ENCODE measurements at places on chromosomes 2 and 18.

- DNase-seq = no peak
Observed at GRCh38 chr2:231765496-231765929, 15.6 kb downstream of the PDE6D start.

GRCh38 chr2:9712263-9712662, 81.5 kb upstream of the YWHAQ start:
- DNase-seq = no peak

DNA sequence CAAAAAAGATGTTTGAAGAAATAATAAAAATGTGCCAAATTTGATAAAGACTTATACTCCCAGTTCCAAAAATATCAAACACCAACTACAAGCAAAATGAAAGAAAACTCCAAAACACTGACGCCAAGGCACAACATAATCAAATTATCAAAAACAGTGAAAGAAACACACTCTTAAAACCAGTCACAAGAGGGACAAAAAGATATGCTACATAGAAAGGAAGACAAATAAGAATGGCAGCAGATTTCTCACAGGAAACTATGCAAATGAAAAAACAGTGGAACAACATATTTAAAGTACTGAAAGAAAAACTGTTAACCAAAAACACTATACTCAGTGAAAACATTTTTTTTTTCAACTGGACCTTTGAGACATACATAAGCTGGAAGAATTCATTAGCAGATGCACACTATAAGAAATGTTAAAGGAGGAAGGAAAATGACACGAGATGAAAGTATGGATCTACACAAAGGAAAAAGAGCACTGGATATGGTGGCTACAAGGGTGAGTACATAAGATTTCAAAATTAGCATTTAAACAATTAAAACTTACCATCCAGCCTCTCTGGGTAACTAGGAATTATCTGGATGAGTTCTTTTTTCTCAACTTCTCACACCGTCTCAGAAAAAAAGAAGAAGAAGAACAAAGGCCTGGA, 94.0 kb upstream of the ACVR1C start:
- DNase-seq = peak; percentile 17

DNA sequence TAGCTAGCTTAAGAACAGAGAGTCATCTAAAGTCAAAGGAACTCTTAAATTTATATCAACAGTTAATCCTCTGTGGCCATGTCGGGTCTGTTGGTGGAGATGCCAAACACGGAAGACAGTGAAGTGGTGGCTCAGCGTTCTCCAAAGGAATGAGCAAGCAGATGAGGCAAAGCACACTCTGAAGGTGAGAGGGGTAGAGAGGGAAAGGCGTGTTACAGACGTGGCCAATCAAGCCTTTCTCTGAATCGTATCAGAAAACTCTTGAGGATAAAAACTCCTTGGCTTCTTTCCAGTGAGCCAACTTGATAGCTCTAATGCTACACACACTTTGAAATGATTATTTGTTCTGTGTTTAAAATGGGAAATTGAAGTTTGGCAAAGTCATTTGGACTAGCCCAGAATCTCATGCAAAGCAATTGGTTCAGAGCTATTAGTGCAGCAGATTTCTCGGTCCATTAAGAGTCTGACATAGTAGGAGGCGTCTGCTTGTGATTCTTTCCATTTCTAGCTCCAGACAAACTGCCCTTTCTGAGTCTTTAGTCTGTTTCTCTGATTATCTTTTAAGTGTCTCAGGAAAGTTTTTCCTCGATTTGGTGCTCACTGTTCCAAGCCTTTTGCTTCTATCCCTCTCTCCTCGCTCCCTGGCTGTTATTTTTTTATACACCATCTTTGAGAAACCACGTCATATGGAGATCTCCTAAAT, 57.5 kb upstream of the CPO start:
- no peak for DNase-seq

- peak; percentile 86 for DNase-seq
Observed at GRCh38 chr2:121363632-121364420, 78.8 kb upstream of the TFCP2L1 start.

Data from M059J (cell line).